HT-29 (cell line): ENCODE measurements at places on chromosomes 4 and X.

DNA sequence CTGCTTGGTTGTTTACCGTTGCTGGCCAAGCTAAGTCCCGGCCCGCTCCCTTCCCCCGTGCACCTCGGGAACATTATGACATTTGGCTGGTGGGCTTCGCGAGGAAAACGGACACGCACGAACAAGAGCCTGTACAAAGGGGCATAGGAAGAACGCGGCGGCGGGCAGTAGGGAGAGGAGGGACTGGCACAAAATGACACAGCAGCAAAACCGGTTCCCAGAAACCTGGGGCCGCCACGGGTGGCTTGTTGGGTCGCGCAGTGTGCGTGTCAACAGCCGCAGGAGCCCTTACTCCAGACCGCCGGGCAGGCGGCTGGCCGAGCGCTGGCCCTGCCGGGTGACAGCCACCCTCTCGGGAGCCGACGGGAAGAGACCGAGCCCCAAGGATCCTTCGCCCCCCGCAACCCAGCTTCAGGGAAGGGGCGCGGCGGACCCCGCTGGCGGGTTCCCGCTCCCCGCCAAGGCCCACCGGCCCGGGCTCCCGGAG lies 1.6 kb upstream of the LIN54 start:
- peak; percentile 74 for DNase-seq

- DNase-seq, result no peak
These were observed 62.6 kb downstream of the FRAS1 start for GRCh38 chr4:78119698-78120097.

DNA sequence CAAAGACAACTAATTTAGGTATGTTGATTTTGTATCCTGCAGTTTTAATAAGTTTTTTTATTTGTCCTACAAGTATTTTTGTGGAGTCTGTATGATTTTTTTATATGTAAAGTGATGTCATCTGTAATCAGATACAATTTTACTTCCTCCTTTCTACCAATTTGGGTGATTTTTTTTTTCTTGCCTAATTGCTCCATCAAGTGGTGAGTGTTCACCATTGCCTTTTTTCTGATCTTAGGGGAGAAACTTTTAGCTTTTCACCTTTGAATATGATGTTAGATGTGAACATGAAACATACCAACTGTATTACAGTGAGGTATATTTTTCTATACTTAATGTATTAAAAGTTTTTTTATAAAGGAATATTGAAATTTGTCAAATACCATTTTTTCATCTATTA lies 362.3 kb downstream of the PABPC4L start:
- DNase-seq, result peak; percentile 9

GRCh38 chrX:30795981-30796958 lies 92.8 kb downstream of the TAB3 start:
- DNase-seq, result no peak

DNA sequence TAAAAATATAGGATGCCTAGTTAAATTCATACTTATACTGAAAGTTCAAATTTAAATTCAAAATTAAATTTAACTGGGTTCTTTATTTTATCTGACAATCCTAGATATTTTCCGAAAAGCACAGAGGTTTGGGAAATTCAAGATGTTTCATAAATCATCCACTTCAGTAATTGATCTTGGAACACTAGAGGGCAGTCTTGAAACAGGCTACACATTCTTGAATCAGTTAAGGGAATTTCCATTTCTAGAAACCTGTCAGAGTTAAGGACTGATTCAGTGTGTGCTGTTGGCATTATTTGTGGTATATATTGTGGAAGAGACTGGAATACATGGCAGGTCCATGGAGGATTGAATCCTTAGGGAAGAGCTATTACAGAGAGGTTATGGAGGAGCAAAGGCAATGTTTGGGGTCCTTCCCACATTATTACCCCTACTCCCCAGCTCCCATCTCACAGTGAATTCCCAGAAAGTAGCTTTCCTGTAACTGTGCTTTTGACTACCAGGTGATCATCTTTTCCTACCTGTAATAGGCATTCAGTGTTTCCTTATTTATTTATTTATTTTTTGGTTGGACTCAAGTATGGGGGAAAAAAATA lies 92.9 kb downstream of the EGF start:
- peak; percentile 83 for DNase-seq

DNA sequence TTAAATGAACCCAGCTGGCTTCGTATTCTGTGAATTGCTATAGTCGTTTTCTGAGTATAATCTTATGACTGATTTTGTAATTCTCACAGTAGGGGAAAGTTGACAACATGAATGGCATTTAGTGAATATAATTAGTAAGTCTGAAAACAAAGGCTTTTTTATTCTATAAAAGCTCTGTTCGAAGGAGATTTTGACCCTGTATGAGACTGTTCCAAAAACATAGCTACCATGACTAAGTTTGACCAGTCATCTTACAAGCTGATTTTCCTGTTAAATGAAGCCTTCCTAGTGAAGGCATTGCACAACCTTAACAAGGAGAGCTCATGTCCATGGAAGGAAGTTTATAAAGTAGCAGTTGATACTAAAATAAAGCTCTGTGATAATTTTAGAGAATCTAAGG lies 242.3 kb downstream of the RPA4 start:
- peak; percentile 15 for DNase-seq
